Suppressor macrophage treated with lipopolysaccharide for 4 hours (primary cell): ENCODE measurements at places on chromosomes 12 and 14.
A peak's percentile ranks its signal among the peaks of the same experiment; 100 is the strongest.

DNA sequence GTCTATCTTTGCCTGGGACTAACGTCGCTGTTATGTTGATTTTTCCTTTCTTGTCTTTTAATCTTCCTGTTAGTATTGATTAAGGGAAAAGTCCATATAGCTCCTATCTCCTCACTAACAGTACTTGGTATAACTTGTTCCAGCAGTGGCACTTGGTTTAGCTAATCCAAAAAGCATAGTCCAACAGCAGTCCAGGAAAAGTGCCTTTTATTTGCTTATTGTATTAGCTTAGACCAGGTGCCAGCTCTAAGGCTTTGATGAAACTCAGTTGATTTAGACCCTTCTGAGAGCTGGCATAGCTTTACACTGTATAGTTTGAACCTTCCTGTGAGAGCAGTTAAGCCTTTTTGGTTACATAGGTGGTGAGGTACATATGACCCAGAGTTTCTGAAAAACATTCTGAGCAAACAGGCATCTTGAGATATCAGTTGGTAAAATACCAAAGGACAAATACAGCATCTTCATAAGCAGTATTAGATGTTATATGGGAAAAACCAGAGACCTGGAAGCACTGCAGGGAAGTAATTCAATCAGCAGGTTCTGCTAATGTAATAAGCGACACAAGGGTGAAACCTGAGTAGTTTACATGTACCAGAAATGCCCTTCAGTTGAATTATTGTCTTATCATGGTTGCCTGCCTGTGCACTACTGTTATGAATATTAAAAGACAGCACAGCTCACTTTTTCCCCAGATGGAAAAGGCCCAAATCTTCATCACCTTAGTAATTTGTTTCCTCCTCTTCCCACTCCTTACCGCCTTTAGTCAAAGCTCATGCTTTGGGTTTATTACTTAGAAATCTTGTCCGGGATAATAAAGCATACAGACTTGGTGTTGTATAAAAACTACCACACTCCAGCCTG is 13.0 kb downstream of the PELI2 start:
- DNase-seq: no peak

DNA sequence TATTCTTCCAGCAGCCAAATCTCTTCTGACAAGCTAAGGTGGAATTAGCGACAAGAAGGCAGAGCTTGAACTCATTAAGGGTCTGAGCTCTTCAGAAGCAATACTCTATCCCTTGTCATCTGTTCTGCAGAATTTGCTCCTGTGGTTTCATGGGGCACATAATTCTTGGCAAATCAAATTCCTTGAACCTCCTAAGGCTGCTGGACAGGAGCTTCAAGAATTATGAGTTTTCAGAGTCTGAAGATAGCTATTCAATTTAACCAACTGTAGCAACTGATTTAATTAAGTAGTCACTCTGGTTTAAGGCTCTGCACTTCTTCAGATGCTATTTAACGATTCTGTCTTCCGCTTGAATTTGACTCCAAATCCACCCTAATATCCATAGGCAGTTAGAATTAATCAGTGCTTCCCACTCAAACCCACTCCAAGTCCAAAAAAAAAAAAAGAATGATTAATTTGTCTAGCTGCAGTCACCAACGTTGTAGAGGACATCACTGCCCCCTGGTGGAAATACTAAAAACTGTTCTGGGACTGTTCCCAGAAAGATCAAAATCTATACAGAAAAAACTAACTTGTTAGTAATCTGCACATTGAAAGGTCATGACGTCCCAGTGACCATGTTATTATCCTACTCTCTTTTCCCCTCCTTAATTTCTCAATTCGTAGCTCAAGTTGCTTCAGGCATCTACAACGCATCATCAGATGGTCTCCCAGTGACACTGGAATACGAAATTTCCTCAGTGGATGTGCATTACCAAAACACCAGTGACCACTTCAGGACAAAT is 169.9 kb downstream of the KIF21A start:
- DNase-seq: peak; percentile 63

GRCh38 chr14:53042480-53042879 is 91.6 kb upstream of the FERMT2 start:
- DNase-seq: no peak

- no peak for DNase-seq
These were observed 137.2 kb upstream of the PELI2 start for GRCh38 chr14:55980970-55981369.

DNA sequence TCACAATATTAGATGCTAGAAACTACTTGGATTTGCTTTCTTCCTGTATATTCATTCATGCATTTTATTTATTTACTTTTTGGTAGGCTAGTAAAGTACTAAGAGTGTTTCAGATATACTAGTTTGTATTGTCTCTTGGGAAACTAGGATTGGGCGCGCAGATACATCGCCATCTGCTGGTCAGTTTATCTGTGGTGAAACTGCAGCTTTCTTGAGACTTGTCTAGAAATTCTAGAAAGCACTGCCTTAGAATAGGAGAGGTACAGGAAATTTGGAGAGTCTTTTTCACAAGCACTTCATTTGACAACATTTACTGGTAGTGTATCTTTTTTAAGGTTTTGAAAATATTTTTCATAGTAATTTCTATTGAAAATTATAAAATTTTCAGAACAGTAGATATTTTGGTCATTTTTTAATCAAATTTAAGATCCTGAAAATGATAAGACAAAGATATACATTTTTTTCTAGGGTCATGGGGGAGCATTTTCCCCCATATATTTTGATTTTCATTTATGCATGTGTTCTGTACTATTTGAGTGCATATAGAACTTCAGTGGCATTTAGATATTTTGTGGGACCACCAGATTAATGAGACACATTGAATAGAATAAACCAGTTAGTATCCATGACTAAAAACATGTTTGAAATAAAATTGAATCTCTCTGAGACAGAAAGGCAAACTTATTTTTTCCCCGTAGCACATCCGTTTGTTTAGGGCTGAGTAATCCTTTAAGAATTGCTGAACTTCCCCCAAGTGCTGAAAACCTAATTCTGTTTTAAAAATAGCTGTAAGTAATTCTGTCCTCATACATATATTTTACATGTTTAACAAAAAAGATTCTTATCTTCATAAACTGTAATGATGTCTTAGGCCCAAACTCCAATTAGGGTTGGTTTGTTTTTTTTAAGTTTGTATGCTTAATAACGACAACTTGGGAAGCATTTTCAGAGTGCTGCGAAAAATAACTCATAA is 44.5 kb downstream of the SLC38A6 start:
- peak; percentile 82 for DNase-seq

GRCh38 chr12:132710043-132710404 is 618 bp upstream of the PGAM5 start:
- DNase-seq: no peak

DNA sequence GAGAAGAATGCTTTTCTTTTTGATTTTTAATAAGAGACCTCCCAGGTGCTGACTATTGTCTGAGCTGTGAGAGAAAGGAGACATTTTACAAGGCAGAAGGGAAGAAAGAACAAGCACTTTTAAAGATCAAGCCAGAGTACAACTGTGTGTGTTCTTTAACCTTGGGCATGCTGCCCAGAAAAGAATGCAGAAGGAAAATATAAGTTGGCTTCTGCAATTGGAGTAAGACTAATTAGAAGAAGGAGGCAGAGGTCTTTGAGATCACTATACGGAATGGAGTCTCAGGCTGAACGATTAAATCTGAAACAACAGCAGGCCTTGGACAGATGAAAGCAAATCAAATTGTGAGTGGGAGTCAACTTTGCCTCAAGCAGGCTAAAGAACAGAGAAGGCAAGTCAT is 230.5 kb downstream of the ATP23 start:
- DNase-seq: no peak

GRCh38 chr12:93803424-93803807 is 126.2 kb downstream of the CRADD start:
- DNase-seq: peak; percentile 56

DNA sequence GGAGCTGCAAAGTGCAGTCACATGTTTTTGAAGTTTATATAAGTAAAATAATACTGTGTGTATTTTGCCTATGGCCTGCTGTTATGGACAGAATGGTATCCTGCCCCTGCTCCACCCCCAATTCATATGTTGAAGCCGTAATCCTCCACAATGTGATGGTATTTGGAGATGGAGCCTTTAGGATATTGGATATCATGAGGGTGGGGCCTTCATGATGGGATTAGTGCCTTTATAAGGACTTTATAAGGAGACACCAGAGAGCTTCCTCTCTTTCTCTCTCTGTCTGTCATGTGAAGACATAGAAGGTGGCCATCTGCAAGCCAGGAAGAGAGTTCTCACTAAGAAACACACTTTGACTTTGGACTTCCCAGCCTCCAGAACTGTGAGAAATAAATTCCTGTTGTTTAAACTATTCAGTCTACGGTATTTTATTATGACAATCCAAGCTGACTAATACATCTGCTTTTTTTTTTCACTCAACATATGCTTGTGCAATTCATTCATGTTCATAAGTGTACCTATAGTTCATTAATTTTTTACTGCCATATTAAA is 3.1 kb upstream of the CHPT1 start:
- DNase-seq: no peak

GRCh38 chr12:13187399-13187798 is 9.1 kb upstream of the EMP1 start:
- no peak for DNase-seq

DNA sequence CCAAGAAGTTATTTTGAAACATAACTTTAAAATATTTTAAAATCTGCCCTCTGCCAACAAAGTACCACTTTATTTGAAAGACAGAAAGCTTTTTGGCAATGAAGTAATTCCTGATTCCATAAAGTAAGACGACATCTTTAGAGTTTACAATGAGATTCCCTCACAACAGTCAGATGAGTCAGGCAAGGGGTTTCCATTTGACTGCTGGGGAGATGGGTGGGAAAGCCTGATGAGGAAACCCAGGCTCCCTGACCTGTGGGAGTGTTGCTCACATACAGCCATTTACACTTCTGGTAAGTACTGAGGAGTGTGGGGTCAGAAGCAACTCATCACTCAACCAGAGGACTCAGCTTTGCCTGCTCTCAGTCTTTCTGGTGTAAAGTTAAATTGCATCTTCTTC is 10.2 kb downstream of the KITLG start:
- peak; percentile 52 for DNase-seq

DNA sequence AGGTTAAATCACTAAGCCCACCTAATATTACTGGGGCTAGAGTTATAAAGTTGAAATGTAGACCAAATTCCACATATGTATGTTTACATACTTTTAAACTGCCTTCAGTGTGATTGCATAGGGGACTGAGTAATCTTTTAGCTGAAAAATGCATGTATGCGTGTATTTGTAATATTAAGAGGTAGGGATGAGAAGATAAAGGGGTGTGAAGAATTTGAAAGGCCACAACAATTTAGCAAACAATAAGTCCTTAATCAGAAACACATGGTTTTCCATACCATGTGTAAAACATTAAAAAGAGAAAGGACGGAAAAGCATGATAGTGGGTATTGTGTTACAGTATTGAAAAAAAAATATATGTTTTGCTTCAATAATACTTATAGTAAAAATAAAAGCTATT is 919.9 kb upstream of the FLRT2 start:
- no peak for DNase-seq

GRCh38 chr12:122880668-122881067 is 15.3 kb downstream of the VPS37B start:
- DNase-seq: peak; percentile 41

DNA sequence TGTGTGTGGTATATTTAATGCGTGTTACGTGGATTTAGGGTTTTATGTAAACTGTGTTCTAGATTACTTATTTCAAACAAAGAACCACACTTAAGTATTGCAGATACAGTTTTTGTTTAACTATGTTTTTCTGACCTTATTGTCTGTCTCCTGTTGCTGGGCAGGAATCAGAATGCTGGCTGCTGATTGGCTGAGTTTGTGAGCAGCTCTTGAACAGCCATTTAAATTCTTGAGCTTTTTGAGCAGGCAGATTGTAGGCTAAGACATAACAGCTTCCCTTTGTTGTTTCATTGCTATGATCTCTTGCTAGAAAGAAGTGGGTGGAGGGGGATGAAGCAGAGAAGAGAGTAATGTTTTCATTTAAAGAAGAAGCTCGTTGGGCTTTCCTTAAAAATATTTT is 52.2 kb downstream of the ATF7IP start:
- peak; percentile 35 for DNase-seq

DNA sequence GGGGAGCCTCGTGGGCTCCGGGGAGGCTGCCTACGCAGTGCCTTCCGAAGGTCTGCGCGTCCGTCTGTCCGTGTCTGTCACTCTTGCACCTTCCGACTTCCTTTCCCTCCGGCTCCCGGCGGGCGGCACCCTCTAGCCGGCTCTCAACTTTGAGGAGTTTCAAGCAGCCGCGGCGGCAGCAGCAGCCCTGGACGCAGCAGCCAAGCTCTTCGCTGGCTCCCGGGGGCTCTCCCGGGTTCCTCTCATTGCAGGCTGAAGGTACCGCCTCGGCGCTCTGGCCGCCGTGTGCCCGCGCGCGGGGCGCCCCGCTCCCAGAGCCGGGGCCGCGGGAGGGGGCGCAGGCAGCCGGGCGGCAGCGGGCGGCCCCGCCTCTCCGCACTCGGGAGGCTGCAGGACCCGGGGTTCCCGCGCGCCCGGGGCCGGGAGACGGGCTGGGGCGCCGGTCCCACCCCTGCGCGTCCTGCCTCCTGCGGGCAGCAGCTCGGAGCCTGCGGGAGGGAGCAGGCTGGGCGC is at the start of the genes AMIGO2 and PCED1B:
Gene AMIGO2, minus strand, starts transcription at position 492 of the 513 bp plus-strand sequence. CDS start 957 bp downstream, outside the sequence.
Gene PCED1B, plus strand, starts transcription at position 154 of the 513 bp plus-strand sequence. CDS start 155,443 bp downstream, outside the sequence.
- peak; percentile 79 for DNase-seq

- peak; percentile 67 for DNase-seq
These were observed 3.9 kb upstream of the POC1B start for GRCh38 chr12:89529738-89530137.

GRCh38 chr14:50242566-50243310 is 11.4 kb upstream of the SOS2 start:
- no peak for DNase-seq

DNA sequence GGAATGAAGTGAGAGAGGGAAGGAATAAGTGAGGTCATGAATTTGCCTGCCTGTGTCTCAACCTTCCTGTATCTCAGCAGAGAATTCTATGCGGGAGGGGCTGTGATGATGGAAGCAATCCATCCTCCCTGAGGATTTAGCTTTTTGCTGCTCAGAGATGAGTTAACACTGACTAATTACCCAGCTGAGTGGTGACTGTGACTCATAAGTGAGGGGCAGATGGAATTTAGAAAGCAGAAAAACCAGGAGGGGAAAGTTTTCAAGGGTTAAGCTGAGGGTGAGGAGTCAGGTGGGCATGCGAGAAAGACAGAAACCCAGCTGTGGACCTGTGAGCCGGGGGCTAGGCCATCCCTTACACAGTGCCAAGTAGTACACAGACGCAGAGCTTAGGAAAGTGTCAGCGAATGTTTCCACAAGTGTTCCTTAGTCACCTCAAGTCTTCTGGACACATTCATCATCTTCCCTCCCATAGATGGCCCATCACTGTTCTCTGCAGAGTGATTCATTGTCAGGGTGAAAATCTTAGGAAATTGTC is 277.9 kb downstream of the IPO8 start:
- DNase-seq: no peak

GRCh38 chr14:96938946-96939345 is 141.8 kb downstream of the VRK1 start:
- peak; percentile 42 for DNase-seq

GRCh38 chr12:54258201-54258681 is 21.7 kb downstream of the CBX5 start:
- DNase-seq: no peak
